ENCODE measurements at places on chromosomes 6 and 20.

- no peak for DNase-seq
These were observed 37.2 kb downstream of the TTI1 start for GRCh38 chr20:37995856-37996605.

DNA sequence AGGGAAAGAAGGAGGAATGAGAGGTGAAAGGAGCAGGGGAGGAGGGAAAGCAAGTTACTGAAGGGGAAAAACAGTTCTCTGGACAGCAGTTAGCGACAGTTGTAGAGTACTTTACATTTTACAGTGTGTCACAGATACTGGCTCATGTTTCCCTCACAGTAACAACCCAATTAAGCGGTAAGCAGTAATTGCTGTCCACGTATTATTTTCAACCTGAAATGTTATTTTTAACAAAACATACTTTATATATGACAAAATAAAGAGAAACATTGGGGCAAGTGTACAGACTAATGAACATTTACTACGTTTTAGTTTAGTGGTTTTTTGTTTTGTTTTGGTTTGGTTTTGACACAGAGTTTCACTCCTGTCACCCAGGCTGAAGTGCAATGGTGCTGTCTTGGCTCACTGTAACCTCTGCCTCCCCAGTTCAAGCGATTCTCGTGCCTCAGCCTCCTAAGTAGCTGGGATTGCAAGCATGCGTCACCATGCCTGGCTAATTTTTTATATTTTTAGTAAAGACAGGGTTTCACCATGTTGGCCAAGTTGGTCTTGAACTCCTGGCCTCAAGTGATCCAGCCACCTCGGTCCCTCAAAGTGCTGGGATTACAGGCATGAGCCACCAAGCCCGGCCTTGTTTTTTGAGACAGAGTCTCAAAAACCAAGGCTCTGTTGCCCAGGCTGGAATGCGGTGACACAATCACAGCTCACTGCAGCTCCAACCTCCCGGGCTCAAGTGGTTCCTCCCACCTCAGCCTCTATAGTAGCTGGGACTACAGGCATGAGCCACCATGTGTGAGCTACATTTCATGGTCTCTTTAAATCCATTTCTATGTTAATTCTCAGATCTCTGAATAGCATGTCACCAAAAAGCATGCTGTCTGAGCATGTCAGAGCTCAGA lies 22.6 kb upstream of the BTN3A2 start:
- DNase-seq, result no peak

DNA sequence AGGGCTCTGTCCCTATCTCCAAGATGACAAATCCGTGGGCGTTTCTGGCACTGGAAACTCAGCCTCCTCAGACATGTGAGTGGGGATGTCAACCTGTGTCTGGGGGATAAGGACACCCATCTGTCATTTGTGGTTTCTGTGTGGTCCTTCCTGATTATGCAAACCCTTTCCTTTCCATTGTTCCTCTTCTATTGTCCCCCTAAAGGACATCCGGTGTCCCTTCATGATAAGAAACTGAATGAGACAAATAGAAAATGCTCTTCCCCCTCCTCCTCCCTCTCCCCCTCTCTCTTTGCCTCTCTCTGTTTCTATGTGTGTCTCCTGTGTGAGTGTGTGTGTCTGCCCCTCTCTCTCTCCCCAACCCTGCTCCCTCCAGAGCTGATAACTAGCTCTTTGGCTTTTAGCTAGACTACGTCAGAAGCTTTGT lies 11.5 kb upstream of the GLP1R start:
- no peak for DNase-seq

DNA sequence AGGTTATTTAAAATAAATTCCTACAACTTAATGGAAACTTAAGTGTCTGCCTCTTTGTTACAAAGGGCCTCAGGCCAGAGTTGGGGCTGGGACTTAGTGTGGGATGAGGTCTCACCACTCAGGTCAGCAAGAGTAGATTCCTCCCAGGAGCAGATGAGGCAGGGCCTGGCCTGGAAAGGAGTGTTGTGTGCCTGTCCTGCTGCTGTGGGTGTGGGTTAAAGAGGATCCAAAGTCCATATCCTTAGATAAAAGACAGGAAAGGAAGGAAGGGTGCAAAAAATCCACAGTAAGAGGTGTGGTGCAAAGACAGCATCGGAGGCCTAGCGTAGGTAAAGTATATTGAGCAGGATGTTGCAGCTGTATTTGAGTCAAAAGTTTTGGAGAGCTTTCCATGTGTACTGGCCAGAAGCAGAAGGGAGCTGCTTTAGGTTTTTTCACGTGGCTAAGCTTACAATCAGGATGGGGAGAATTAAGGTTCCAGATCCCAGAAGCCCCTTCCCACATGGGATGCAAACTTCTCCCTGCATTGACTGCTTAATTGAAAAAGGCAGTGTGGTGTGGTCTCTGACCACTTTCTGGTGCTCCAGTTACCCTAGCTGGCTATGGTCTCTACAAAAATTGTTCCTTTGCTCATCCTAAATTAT lies 12.8 kb upstream of the PLCG1 start:
- no peak for DNase-seq

DNA sequence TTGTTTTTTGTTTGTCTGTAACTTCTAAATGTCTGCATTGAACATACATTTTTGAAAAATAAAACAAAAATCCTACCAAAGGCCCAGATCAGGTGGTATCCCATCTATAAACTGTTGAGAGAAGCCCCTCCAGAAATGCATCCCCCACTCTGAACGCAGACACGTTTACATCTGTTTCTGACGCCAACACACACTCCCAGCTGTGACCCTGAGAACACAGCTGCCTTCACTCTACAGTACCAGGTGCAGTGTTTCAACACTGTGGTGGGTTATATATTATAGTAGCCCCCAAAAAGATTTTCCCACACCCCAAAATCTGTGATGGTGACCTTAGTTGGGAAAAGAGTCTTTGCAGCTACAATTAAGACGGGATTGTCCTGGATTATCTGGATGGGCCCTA lies 199.1 kb upstream of the JARID2 start:
- DNase-seq, result no peak

DNA sequence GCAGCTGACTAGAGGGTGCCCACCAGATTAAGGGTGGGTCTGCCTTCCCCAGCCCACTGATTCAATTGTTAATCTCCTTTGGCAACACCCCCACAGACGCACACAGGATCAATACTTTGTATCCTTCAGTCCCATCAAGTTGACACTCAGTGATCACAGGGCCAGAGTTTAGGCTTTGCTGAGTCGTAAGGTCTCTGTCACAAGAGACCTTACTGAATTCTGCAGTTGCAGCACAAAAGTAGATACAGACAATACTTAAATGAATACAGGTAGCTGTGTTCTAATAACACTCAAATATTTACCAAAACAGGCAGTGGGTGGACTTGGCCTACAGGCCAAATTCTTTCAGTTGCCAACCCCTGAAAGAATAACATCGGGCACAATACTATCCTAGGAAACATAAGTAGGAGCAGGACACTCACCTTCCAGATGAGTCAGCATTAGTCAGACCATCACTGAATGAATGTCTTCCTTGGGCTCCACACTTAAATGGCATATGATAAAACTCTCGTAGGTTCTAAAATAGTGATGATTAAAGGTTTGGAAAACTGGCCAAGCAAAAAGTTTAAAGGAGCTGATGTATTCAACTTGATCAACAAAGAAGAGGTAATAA lies 190.0 kb downstream of the UBE3D start:
- no peak for DNase-seq

DNA sequence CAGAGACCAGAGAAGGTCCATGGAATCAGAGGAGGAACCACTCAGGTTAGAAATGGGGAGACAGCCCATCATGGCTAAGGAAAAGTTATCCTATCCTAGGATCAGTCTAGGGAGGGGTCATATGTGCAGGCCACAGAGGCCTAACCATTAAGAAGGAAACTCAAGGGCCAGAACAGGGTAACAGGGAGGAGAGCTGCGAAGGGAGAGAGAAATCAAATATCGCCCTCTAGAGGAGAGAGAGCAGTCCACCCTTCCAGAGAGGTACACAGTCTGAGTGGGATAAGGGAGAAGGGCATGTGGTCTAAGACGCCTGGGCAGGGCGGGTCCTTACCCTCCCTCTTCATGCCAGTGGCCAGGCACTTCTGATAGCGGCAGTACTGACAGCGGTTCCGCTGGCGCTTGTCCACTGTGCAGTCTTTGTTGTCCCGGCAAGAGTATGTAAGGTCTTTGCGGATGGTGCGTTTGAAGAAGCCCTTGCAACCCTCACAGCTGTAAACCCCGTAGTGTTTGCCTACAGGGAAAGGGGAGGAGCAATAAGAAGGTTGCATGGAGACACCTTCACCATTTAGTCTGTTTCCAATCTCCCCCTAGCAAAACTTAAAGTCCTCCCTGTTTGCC lies 2.9 kb downstream of the RXRB start:
- peak; percentile 77 for DNase-seq

DNA sequence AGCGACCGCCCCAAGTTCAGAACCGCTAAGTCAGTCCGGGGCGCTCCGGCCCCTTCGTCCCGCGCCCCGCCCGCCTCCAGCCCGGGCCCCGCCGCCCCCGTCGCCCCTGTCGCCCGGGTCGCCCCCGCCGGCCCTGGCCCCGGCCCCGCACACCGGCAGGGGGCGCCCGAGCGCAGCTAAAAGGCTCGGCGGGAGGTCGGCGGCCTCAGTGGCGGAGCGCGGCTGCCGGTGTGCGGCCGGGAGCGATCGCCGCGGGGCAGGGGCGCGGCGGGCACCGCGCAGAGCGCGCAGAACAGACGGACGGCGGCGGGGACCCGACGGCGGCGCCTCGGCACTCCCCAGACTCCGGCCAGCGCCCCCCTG lies at the start of gene FNDC1:
Gene FNDC1, plus strand, starts transcription at position 208 of the 363 bp plus-strand sequence. CDS start 197 bp downstream, outside the sequence.
- peak; percentile 92 for DNase-seq

GRCh38 chr6:112618849-112619248 lies 271.7 kb downstream of the RFPL4B start:
- DNase-seq, result peak; percentile 28

- no peak for DNase-seq
These were observed 134.6 kb upstream of the BTN3A2 start for GRCh38 chr6:26230351-26230750.

- no peak for DNase-seq
These were observed 5.0 kb downstream of the SEMG1 start for GRCh38 chr20:45211569-45212474.

DNA sequence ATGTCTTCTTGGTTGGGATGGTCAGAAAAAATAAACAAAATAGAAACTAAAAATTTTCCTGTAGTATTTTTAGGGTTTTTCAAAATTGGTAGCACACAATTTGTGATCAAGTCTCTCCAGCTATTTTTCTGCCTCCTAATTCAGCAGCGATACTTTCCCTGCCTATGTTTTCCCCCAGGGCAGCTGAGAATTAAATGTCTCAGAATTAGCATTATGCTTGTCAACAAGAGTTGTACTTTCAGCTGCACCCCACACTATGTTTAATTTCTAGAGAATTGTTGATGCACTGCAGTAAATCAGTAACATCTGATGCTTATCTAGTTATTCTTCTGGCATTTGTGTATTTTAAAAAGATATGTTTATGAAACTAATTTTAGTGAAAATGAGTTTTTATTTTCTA lies 34.2 kb upstream of the ZNF337 start:
- no peak for DNase-seq

- no peak for DNase-seq
These were observed 210.2 kb upstream of the THEMIS start for GRCh38 chr6:128111096-128111495.

DNA sequence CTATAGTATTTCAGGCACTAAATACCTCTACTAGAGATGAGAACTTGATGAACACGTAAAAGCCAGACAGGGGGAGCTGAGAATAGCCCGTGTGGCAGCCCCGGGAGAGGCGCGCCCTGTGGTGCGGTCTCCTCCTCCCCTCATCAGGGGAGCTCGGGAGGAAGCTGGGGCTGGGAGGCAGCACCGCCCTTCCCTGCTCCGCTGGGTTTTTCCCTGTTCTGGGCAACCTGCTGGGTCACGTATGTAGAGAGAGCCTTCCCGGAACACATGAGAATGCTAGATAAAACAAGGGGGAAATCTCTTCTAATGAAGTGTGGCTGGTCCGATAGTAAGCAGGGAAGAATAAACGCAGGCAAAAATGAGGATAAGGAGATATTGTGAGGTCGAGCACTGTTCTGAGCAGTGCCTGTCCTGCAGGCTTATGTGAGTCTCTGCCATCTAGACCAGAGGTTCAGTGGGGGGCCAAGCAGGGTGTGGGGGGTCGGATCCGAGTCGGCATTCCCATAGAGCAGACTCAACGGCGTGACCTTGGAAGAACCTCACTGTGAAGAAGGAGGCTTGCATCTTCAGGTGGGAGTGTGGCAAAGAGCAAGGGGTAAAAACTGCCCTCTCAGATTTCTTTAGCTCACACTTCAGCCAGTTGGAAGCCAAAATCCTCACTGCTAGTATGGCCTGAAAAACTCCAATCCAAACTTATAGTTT lies 13.4 kb upstream of the RPS6KA2 start:
- DNase-seq, result peak; percentile 51
